AG08396 (cell line): ENCODE measurements at places on chromosomes 4 and X.

DNA sequence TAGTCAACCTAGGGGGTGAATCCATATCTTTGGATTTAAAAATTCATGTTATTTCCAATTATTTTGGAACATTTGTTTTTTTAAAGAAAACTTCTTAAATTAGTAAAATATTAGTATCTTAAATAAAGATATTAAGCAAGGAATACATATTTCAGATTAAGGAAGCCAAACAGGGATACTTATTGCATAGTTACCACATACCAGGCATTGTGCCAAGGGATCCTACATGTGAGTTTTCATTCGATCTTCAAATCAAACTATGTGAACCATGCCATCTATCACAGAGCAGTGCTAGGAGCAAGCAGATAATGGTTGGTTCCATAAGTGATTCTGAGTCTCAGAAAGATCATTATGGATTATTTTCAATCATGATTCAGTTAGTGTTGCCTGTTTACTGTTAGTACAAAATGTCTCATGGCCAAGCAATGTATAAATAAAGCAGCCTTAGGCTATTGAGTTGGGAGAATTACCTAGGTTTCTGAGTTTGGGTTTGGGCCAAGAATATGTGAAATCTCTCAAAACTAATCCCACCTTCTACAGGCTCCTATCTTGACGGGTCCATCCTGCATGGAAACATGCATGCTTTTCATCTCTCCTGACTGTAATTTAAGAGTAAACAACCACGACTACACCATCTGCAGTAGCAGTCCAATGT, 176.7 kb downstream of the NPFFR2 start:
- no peak for DNase-seq

DNA sequence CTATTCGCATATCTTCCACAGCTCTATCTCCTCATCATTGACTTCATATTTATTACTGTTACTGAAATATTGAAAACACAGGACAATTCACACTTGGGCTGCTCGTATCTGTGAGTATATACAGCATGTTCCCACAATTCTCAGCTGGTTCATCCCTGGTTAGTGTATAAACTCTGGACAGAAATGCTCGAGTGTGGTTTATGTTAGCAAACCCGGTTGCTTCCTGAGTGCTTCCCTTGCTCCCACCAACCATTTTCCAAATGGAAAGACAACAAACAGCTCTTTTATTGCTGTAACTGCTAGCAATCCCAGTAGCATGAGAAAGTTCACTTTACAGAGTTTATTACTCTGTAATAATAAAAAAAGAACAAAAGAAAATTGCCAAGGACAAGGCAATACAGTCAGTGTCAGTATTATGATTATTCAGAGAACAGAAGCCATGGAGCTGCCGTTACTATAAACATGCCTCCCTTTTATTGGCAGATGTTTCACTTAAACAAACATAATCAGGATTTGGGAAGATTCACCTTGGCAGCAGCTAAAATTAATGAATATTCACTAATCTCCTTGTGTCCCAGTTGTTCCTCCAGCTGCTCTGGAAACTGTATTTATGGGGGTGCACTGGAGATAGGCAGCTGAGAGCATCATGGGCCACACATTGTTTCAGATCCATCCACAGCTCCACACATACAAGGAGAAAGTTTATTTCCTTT, 134.1 kb upstream of the GUCY1A1 start:
- DNase-seq = no peak

DNA sequence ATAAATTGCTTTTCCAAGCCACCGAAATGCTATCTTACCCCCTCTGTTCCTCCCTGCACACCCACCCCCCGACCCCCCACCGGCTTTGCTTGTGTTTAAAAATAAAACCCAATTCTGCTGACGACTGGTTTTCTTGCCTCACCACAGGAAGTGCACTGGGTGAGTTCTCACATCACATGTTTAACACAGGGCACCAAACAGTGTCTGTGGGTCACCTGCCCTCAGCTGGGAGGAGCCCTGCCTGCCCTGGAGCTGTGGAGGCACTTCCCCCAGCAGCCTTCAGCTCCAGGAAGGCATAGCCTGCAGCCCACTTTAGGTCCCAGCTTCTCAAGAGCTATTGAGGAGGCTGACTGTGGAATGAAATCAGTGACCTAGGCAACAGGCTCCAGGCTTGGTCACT, 8.8 kb downstream of the TMEM255A start:
- DNase-seq = no peak

- DNase-seq = no peak
These were observed 1023.8 kb downstream of the FAT4 start for GRCh38 chr4:126338548-126338947.

DNA sequence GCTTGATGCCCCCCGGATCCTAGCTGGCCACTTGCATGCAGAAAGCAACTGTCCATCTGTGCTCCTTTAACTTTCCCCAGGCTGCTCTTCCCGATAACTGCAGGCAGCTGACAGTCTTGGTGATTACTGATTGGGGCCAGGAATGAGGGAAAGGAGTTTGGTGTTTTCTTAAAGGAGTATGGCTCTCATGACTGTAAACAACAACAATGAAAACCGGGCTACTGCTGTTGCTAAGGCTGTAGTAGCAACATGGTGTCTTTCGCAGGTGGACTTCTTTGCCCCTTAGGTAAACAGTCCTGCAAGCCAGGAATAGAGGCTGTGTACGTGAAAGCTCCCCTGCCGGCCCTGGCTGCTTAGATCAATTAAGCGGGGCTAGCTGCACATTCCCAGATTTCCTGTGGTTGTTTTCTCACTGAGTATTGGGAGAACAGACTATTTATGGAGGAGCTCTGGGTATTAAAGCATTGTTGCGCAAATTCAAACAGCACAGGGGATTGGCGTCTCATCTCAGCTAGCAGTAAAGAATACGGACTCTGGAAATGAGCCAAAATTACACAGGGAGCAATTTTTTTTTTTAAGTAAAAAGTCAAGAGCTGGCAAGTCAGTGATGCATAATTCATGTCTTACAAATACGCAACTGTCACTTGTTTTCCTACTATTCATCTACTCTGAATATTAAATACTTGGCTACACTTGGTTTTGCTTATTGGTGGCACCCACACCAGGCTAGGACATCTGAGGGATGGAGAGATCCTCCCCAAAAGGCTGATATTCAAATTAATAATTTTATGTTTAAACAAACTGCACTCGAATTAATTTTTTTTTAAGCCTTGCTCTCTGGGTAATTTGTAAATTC, 61.6 kb upstream of the NAP1L5 start:
- DNase-seq = no peak

DNA sequence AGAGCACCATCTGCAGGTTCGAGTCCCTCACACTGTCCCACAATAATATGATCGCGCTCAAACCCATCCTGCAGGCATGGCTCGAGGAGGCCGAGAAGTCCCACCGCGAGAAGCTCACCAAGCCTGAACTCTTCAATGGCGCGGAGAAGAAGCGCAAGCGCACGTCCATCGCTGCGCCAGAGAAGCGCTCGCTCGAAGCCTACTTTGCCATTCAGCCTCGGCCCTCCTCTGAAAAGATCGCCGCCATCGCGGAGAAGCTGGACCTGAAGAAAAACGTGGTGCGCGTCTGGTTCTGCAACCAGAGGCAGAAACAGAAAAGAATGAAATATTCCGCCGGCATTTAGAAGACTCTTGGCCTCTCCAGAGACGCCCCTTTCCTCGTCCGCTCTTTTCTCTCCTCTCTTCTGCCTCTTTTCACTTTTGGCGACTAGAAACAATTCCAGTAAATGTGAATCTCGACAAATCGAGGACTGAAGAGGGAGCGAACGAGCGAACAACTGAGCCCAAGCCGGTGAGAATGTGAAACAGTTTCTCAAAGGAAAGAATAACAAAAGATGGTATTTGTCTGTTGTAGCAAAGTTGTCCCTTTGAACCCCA, 1.9 kb downstream of the POU4F2 start:
- DNase-seq = no peak

GRCh38 chr4:628821-629635, 3.7 kb downstream of the PDE6B start:
- DNase-seq = no peak

- DNase-seq = peak; percentile 58
These were observed 637 bp downstream of the AMER1 start for GRCh38 chrX:64204701-64205440.

DNA sequence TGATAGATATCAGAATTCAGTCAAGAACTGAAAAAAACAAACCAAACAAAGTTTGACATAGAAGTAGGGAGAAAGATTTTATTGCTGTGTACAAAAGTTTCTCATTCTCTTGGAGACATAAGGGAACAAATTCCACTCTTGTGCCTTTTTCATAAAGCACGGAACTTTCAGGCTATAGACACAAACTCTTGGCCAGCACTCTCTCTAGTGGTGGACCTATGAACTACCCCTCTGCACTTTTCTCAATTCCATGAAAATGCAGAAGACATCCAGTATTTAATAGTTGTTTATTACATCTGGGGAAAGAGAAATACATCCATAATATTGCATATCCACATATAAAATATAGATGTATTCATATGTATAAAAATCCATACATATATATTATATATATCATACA, 291.6 kb upstream of the HS3ST1 start:
- DNase-seq = peak; percentile 8

DNA sequence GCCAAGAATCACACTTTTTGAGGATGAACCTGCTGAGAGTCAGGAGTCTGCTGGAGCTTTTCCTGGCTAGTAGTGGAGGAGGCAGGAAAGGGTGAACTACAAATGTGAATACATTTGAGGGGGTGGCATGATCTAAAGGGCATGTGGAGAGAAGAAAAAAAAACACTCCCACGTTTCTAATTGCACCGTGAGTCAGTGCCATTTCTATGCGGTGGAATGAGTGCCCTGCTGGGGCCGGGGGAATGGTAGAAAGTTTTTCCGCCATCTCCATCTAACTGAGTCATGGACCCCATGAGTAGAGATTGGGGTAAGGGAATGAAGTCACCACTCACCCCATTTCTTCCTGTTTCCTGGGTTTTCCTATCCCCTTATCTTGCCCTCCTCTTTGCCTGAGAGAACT, 19.8 kb downstream of the BEX3 start:
- DNase-seq = no peak

GRCh38 chrX:38275615-38276014, 51.7 kb downstream of the RPGR start:
- peak; percentile 24 for DNase-seq

GRCh38 chr4:65195666-65196065, 474.6 kb downstream of the EPHA5 start:
- no peak for DNase-seq

GRCh38 chrX:154729439-154729838, 21.4 kb downstream of the GAB3 start:
- DNase-seq = no peak

DNA sequence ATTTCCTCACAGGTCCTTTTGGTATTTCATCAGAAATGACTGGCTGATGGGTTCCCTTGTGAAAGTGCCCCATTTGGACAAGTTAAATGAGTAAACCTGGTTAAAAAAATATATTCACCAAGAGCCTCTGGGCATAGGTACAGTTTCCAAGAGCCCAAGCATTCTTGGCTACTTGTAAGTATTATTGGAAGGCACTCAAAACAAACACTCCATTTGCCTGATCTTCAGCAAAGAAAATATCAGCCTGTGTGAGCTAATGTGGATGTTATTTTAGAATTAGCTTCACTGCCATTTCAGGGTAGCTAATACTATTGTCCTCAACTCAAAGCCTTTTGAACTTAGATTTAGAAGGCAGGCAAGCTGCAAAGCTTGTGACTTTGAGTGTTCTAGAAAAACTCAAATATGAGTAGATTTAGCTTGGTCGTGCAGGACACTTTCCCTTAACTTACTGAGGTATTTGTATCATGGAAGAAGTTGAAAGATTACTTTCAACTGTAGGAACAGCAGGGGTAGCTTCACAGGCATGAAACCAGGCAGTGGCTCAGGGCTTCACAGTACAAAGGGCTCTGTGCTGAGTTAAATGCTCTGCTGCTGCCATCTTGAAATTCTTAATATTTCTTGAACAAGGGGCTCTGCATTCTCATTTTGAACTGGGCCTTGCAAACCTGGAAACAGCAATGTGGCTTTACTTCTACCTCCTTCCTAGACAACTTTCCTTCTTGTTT, 177.2 kb downstream of the AMELX start:
- peak; percentile 10 for DNase-seq

DNA sequence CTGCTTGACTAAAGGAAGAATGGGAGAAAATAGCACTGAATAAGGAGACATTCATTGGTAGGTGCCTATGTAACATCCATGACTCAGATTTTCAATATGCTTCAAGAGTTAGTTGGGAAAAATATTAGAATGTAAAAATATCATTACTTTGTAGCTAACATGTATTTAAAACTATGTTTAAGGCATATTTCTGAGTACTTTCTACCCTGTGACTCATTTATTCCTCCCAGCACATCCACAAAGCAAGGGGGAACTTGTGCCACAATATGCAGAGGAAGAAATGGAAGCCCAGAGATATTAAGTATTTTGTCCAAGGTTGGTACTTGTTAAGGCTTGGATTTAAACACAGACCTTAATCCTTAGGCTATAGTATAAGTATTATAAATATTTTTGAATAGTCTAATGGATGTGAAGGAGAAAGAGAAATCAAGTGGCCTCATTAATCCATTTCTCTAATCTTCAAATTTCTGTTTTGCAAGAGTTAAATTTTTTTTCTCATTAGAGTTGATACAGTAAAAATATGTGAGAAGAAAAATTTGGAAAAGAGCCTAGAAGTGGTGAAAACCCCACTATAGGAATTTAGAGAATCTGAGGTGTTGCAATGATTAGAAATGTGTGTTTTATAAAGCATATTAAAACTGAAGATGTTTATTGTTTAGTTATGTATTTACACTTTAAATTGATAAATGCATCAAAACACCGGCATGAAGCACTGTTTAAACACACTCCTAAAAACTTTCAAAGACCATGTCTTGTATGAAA, 149.3 kb upstream of the GYPA start:
- DNase-seq = no peak

- no peak for DNase-seq
These were observed 192.4 kb upstream of the AR start for GRCh38 chrX:67351411-67351810.

GRCh38 chr4:186240452-186240847, 13.1 kb downstream of the KLKB1 start:
- no peak for DNase-seq

- DNase-seq = no peak
These were observed 14.5 kb upstream of the NDUFC1 start for GRCh38 chr4:139316733-139317132.

- DNase-seq = no peak
These were observed 209.8 kb upstream of the NR3C2 start for GRCh38 chr4:148651991-148652390.

DNA sequence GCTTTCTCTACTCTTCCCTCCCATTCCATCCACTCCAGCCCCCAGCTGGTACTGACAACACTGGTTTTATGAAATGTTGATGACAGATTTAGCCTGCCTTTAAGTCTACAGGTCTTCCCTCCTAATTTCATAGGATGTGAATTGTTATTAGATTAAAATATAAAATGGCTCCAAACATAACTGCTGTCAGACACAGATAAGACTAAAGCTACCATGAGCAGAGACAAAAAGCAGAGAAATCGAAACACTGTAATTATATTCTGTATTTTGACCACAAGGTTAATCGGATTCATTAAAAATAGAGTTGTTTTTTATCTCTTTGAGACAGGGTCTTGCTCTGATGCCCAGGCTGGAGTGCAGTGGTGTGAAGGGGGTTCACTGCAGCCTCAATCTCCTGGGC, 28.3 kb downstream of the SEC24D start:
- DNase-seq = no peak

GRCh38 chrX:40290517-40290916, 192.8 kb upstream of the BCOR start:
- DNase-seq = no peak

- DNase-seq = peak; percentile 64
These were observed 343.5 kb downstream of the RAPGEF2 start for GRCh38 chr4:159446266-159446976.

GRCh38 chr4:150491132-150492049, 90.6 kb upstream of the MAB21L2 start:
- DNase-seq = no peak
